ENCODE measurements at places on chromosomes 13 and 19. TPM values are rescaled to one million over a fixed set of nuclear protein-coding genes. Genes with fewer than 3 reads are reported as not detected.
A peak's percentile ranks its signal among the peaks of the same experiment; 100 is the strongest.

GRCh38 chr19:57719901-57720519, 7.4 kb downstream of the ZNF671 start:
- H3K27me3 ChIP-seq = no peaks in the 10 kb centered on the region
- peaks cover 40% of the 10 kb centered on the region for H3K36me3 ChIP-seq
- H3K4me1 ChIP-seq = no peaks in the 10 kb centered on the region
- H3K4me3 ChIP-seq = no peak overlapping the region

- peaks cover 4% of the 10 kb centered on the region for H3K36me3 ChIP-seq
- H3K27me3 ChIP-seq = no peaks in the 10 kb centered on the region
- H3K4me3 ChIP-seq = no peak overlapping the region
Observed at GRCh38 chr13:32415019-32415418, 12.9 kb downstream of the N4BP2L1 start.

GRCh38 chr19:16263141-16263761, 61.4 kb upstream of the KLF2 start:
- no peaks in the 10 kb centered on the region for H3K27me3 ChIP-seq
- peaks cover 24% of the 10 kb centered on the region for H3K4me1 ChIP-seq
- DNase-seq = no peak

The CAMSAP3 gene
- total RNA-seq = 0.11 TPM

DNA sequence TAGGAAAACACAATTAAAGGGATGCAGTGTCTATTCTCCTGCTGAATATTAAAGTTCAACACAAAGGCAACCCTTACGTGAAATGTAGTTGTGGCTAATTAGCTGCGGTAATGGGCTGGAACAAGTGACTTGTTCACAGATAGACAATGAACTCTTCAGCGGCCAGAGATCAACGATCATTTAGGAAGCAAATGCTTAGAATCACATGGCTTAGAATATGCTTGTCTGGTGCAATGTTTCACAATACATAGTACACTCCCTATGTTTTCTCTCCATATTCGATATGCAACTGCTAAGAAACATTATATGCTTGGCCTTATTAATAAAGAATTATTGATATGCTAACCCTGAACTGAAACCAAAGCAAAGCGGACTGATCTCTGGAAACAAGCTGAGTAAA, 25.7 kb upstream of the MTUS2 start:
- H3K36me3 ChIP-seq = no peaks in the 10 kb centered on the region
- no peaks in the 10 kb centered on the region for H3K4me1 ChIP-seq
- no peak for DNase-seq
- H3K4me3 ChIP-seq = no peak overlapping the region
- H3K27me3 ChIP-seq = no peaks in the 10 kb centered on the region
- no peak overlapping the region for H3K27ac ChIP-seq

The LAIR2 gene
- total RNA-seq = not detected

The METTL21C gene
- not detected for total RNA-seq

The ADGRE3 gene
- total RNA-seq = 0.50 TPM

DNA sequence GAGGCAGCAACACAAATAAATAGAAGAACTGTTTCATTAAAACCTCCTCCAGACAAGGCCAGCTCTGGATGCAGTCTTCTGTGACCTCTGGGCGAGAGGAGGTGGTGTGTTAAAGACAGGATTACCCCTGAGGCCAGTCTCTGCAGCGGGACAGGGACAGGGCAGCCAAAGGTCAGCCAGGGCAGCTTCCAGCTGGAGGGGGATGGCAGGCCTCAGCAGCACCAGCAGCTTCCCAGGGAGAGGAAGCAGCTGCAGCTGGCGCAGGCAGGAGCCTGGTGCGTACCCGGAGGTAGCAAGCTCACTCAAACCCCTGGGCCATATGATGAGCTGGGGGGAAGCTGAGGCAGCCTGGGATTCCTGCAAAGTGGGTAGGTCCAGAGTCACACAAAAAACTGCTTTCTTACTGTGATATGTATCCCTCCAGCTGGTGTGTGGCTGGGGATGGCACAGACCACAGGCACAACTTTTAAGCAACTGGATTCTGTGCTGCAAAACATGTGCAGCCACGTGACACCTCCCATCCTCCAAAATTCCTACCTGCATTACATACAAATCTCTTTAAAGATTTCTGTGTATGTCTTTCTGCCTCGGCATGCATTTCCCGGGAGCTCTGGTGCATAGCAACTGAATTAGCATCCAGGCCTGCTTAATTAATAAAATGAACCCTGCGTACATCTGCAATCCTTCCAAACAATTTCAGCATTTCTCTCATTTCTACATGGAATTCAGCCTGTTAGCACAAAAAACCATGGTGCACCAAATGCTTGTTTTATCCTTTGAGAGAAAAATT, 238.3 kb upstream of the MAB21L1 start:
- H3K27me3 ChIP-seq = no peaks in the 10 kb centered on the region
- peaks cover 28% of the 10 kb centered on the region for H3K4me1 ChIP-seq
- H3K27ac ChIP-seq = no peak overlapping the region
- no peak overlapping the region for H3K4me3 ChIP-seq

The SIGLEC8 gene
- total RNA-seq = 0.86 TPM

DNA sequence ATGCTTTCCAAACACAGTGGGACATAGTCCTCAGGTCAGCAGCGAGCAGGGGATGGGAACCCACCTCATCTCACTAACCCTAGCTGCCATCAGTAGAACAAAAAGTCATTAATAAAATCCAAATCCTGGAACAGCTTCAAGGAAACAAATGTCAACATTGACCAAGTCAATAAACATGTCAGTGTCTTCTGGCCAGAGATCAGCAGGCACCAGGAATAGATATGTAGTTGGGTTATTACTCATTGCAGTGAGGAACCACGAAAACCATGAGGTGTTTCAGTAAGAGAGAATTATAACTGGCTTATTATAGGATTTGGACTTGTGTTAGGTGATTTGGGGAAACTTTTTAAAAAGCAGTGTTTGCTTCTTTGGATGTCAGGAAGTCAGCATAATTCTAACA, 17.1 kb upstream of the CD33 start:
- no peak overlapping the region for H3K27ac ChIP-seq
- no peaks in the 10 kb centered on the region for H3K36me3 ChIP-seq
- no peak overlapping the region for H3K4me3 ChIP-seq

DNA sequence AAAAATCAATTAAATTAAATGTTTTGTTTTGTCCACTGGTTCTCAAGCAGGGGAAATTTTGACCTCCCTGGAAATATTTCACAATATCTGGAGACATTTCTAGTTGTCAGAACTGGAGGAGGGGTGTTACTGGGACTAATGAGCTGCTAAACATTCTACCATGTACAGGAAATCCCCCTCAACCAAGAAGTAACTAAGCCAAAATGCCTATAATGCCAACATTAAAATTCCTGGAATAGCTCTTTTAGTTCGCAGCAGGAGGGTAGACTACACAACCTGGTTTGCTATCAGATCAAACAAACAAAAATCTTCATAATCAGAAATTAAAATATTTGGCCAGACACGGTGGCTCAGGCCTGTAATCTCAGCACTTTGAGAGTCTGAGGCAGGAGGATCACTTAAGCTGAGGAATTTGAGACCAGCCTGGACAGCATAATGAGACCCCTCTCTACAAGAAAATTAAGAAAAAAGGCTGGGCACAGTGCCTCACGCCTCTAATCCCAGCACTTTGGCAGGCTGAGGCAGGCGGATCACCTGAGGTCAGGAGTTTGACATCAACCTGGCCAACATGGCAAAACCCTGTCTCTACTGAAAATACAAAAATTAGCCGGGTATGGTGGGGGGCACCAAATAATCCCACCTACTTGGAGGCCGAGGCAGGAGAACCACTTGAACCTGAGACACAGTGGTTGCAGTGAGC, 13.7 kb upstream of the SMARCA4 start:
- H3K4me3 ChIP-seq = no peak overlapping the region
- H3K36me3 ChIP-seq = no peaks in the 10 kb centered on the region
- no peaks in the 10 kb centered on the region for H3K27me3 ChIP-seq
- no peaks in the 10 kb centered on the region for H3K4me1 ChIP-seq
- no peak overlapping the region for H3K27ac ChIP-seq

DNA sequence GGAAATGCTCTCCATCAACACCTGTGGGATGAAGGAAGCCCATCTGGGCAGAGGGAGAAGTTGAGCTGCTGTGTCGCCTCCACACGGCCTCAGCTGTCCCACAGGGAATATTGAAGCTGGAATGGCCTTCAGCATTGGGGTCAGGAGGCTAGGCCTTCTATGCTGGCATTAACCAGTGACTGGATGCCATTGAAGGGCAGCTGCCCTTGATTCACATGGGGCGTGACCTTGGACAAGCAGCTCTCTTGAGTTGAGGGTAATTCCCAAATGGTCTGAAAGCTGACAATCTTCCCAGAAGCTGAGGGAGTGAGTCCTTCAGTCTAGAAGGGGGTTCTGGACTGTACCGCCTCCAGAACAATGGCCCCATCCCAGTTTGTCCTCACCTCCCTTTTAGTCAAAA, 6.7 kb downstream of the BCL3 start:
- H3K4me3 ChIP-seq = peak overlapping the region; percentile 75
- H3K4me1 ChIP-seq = peaks cover 97% of the 10 kb centered on the region
- H3K36me3 ChIP-seq = peaks cover 73% of the 10 kb centered on the region
- H3K27me3 ChIP-seq = no peaks in the 10 kb centered on the region
- peak overlapping the region; percentile 89 for H3K27ac ChIP-seq
- DNase-seq = no peak

DNA sequence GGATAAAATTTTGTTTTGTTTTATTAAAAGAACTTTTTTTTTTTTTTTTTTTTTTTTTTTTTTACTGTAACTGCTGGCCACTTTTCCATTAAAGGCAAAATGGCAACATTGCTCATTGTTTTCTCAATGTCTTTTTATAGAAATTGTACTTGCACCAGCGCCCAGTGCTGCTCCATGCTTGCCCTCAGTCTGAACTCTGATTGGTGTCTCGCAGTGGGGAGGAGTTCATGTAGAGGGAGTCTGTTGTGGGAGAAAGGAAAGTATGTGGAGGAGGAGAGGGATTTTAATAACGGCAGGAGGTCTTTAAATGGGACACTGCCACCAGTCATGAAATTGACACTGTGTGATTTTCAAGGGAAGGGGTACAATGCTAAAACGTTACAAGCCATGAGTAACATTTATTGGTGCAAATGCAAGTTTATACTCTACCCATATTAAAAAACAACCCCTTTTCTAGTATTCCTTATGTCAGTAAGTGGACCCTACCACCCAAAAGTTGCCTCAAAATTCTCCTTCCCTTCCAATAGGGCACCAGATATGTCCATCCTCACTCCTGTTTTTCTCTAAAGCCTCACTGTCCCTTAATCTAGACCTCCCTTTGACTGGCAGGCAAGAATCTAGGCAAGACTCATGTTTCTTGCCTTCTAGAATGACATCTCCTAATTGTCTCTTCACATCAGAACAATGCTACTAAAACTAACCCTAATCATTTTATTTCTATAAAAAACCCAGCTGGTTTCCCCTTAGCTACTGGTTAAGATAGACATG, 3.2 kb downstream of the RASL11A start:
- H3K4me3 ChIP-seq = peak overlapping the region; percentile 86
- no peak for DNase-seq
- H3K27me3 ChIP-seq = no peaks in the 10 kb centered on the region
- H3K4me1 ChIP-seq = peaks cover 48% of the 10 kb centered on the region
- peak overlapping the region; percentile 42 for H3K27ac ChIP-seq

GRCh38 chr19:46919324-46919723, 58.5 kb downstream of the ARHGAP35 start:
- H3K27ac ChIP-seq = no peak overlapping the region
- peaks cover 46% of the 10 kb centered on the region for H3K36me3 ChIP-seq
- H3K4me3 ChIP-seq = no peak overlapping the region
- H3K4me1 ChIP-seq = peaks cover 39% of the 10 kb centered on the region

The SYDE1 gene
- total RNA-seq = 98.8 TPM

- peak overlapping the region; percentile 1 for H3K27ac ChIP-seq
- no peaks in the 10 kb centered on the region for H3K4me1 ChIP-seq
- H3K36me3 ChIP-seq = no peaks in the 10 kb centered on the region
- peak; percentile 50 for DNase-seq
Observed at GRCh38 chr13:105991622-105992277, 543.7 kb downstream of the EFNB2 start.

GRCh38 chr13:30847650-30848307, 58.3 kb upstream of the MEDAG start:
- no peaks in the 10 kb centered on the region for H3K27me3 ChIP-seq
- peak overlapping the region; percentile 63 for H3K27ac ChIP-seq
- H3K4me3 ChIP-seq = no peak overlapping the region
- DNase-seq = no peak
- no peaks in the 10 kb centered on the region for H3K36me3 ChIP-seq

The ADAMTSL5 gene
- total RNA-seq = 3.9 TPM

GRCh38 chr13:106601489-106601888, 33.6 kb upstream of the ARGLU1 start:
- no peaks in the 10 kb centered on the region for H3K4me1 ChIP-seq
- H3K4me3 ChIP-seq = no peak overlapping the region
- H3K36me3 ChIP-seq = no peaks in the 10 kb centered on the region
- no peak for DNase-seq

- no peaks in the 10 kb centered on the region for H3K4me1 ChIP-seq
- DNase-seq = no peak
- H3K27me3 ChIP-seq = no peaks in the 10 kb centered on the region
- H3K36me3 ChIP-seq = no peaks in the 10 kb centered on the region
- no peak overlapping the region for H3K27ac ChIP-seq
Observed at GRCh38 chr13:42377640-42378382, 105.9 kb downstream of the AKAP11 start.

The RELB gene
- 7.1 TPM for total RNA-seq

GRCh38 chr19:11115042-11115441, 25.8 kb downstream of the LDLR start:
- no peak overlapping the region for H3K27ac ChIP-seq
- H3K4me3 ChIP-seq = no peak overlapping the region
- H3K4me1 ChIP-seq = no peaks in the 10 kb centered on the region
- DNase-seq = no peak

The MAMSTR gene
- total RNA-seq = 0.99 TPM

The ZNF491 gene
- total RNA-seq = 4.2 TPM

The PTPRH gene
- total RNA-seq = 0.42 TPM

DNA sequence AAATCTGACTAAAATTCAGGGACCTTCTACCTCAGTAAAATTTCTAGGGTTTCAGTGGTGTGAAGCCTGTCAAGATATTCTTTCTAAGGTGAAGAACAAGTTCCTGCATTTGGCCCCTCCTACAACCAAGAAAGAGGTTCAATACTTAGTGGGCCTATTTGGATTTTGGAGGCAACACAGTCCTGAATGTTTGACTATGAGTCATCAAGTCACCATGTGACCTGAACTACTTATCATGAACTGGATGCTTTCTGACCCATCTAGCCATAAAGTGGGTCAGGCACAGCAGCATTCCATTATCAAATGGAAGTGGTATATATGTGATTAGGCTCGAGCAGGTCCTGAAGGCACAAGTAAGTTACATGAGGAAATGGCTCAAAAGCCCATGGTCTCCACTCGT, 163.0 kb upstream of the IRS2 start:
- no peaks in the 10 kb centered on the region for H3K4me1 ChIP-seq
- DNase-seq = peak; percentile 55
- no peaks in the 10 kb centered on the region for H3K27me3 ChIP-seq
- no peak overlapping the region for H3K4me3 ChIP-seq

DNA sequence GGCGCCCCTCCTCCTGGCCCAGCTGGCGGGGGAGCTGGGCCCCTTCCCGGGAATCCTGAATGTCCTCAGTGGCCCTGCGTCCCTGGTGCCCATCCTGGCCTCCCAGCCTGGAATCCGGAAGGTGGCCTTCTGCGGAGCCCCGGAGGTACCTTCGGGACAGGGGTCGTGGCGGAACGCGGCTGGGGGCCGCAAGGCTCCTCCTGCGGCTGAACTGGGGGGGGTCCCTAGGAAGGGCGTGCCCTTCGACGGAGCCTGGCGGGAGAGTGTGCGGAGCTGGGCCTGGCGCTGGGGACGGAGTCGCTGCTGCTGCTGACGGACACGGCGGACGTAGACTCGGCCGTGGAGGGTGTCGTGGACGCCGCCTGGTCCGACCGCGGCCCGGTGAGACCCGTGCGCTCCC, 8.6 kb downstream of the ALDH16A1 start:
- DNase-seq = no peak
- H3K27me3 ChIP-seq = no peaks in the 10 kb centered on the region
- peaks cover 3% of the 10 kb centered on the region for H3K4me1 ChIP-seq

The FBXO17 gene
- 47.8 TPM for total RNA-seq

The CEACAM16 gene
- total RNA-seq = not detected

GRCh38 chr13:96308568-96308967, 218.7 kb downstream of the HS6ST3 start:
- H3K27ac ChIP-seq = no peak overlapping the region
- H3K4me1 ChIP-seq = no peaks in the 10 kb centered on the region
- no peak for DNase-seq
